ENCODE measurements at places on chromosomes 3 and 15.

DNA sequence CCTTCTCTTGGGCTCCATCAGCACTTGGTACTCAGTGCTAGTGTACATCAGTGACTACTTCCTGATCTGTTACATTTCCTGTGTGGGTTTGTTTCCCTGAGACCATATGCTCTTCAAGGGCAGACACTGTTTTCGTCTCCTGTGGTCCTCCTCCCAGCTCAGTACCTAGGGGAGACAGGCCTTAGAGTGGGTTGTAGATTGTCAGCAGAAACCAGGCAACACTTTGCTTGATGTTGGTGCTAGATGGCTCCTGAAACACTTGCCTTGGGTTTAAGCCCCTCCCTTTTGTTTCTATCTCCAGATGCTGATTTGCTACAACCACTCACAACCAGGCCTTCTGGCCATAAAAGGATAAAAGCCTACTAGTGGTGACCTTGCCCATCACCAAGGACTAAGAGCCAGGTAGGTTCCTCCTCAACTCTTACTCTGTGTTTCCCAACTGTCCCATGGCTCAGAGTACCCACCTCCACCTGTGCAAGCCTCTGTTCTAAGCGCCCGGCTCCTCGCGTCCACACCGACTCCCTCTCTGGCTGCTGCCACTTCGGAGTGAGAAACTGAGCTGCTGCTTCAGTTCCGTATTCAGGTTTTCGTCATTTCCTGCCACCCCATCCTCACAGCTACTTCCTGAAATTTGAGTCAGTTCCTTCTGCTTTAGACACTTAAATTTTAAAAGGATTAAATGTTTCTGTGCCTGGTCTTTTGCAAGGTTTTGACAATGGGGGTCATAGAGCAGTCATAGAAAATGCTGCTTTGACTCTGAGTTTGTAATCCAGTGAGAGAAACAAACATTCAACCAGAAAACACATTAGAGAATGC, at the start of gene HCLS1:
Gene HCLS1 (minus strand): TSS at position 548 of the 816 bp plus-strand sequence. CDS start 2,556 bp downstream, outside the sequence.
- peak; percentile 57 for DNase-seq

DNA sequence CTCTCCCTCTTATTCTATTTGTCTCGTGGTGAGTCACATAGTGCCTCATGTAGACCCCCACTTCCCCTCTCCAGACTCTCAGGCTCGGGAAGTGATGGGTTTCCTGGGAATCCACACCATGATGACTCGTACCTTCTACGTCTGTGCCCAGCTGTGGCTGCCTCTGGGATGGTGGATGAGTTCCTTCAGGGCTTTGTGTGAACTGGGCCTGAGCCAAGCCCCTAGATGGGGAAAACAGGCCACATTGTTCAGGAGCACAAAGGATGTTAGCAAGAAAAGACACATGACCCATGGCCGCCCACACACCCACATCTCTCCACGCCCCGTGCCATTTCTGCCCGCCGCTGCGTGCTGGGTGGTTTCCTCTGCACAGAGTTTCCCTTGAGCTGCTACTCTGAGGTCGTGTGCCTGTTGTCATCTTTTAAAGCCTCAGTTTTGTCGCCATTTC, 10.5 kb downstream of the ISG20 start:
- peak; percentile 69 for DNase-seq

GRCh38 chr3:190593075-190593474, 79.2 kb downstream of the IL1RAP start:
- DNase-seq: no peak

DNA sequence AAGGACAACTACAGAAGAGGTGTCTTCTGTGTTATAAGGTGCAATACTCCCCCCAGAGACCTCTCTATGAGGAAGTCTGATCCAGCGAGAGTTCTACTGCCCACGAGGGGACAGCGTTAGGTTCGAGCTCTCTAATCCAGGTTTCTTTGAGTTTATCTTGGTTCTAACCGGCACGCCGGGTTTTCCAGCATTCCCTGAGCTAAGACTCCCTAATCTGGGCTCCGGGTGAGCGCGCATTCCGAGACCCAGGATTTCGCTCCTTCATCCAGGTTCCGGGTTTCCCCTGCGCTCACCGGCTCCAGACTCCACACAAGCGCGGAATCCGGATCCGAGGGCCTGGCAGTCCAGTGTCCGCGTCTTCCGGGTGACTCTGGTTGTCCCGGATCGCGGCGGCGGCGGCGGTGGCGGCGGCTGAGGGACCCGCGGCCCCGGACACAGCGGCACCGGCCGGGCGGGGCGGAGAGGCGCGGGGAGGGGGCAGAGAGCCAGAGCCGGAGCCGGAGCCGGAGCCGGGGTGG, at the start of gene ZNF609:
Gene ZNF609 (plus strand): TSS at position 373 of the 518 bp plus-strand sequence. CDS start 38,842 bp downstream, outside the sequence.
- DNase-seq: peak; percentile 84

GRCh38 chr3:50591196-50591741, 20.3 kb downstream of the CISH start:
- DNase-seq: no peak

GRCh38 chr3:176574786-176575185, 622.5 kb downstream of the TBL1XR1 start:
- DNase-seq: no peak

- DNase-seq: no peak
Observed at GRCh38 chr3:125052624-125053303, 3.0 kb downstream of the HEG1 start.

DNA sequence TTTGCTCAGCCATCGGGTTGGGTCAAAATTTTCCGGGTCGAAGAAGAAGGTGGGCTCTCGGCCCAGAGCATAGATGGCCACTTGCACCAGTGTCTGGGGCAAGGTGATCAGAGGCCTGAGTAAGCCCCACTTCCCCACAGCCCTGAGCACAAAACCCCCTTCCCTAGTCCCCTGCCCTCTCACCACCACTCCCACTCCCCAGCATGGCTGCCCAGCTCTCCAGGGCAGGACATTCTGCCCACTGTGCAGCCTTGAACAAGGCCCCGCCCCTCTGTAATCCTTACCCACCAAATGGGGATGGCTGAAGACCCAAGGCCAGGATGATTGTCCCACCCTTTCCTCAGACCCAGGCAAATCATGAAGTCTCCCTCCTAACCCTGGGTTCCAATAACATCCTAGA, 28.8 kb downstream of the CYP11A1 start:
- no peak for DNase-seq

DNA sequence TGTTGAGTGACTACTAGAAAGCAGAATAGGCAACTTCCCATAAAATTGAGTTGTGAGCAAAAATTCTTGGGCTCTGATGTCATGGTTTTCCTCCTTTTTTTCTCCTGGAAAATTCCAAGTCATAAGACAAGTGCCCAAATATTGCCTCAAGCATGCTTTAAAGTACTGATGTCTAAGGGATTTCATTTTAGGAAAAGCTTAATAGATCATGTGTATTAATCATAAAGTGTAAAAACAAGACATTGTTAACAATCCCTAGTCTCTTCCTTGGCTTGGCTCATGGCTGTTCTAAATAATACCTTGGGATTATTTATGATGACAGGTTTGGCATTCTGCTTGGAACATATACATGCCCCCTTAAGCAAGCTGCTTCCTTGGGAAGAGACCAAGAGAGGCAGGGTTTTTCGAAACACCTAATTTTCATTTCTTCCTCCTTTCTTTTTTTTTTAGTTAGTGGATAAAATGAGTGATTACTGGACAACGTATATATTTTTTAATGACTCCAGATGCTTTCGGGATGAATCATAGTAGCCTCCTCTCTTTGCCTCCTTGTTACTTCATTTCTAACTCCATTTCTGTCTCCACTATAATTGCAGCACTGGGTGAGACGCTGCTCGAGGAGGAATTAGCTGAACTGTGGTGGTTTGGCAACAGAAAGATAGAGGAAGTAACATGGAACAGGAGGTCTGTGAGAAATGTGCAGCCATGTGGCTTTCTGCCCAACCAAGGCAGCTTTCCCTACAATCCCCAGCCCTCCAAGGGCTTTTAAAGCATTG, 104.9 kb downstream of the TPRG1 start:
- no peak for DNase-seq

DNA sequence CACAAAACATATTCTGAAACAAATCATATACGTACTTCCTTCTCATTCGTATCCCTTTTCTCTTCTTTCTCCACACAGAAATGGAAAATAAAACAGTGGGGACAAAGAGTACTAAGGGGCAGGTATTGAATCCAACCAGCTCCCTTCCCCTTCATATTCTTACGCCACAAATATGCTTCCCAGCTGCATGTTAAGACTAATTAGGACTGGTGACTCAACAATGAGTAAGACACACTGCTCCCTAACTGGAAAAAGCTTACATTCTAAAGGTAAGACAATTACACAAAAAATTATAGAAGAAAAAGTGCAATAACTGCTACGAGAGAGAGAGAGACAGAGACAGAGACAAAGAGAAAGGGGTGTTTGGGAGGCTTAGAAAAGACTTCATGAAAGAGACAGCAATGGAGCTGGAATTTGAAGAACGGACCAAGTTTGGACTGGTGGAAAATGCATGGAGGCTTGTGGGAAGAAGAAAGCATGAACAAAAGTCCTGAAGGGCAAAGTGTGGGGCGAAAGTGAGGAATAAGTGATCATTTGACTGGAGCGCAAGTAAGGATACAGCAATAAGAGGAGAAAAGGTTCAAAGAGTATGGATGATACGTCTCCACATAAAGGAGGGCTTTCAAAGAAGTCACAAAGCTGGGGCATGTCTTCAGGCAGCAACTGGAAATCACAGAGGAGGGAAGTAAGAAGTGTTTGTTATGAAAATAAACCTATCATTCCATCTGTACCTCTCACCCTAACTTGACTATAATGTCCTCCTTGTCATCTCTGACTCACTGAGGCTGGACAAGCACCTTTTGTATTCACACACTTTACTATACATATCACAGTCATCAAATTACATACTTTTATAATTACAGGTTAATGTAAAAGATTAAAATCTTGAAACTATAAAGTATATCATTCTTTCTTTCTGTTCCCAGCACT, 49.2 kb downstream of the RYK start:
- DNase-seq: no peak

DNA sequence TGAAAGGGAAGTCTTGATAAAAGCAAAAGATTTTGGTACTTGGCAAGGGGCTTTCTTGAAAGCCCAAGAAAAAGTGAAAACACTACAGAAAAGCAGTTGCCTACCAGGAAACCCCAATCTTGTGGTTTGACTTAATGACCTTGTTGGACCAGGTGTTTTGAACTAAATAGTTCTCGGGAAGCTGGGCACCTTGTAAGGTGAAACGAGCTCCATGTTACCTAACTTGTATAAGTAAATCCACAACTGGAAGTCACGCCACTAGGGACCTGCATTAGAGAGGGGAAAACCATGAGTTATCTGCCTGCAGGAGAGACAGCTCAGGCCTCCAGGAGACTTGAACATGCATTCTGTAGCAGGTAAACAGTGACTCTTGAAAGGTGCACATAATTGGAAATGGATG, 88.2 kb downstream of the GMPS start:
- DNase-seq: no peak

GRCh38 chr15:64333986-64334929, 21.7 kb downstream of the CSNK1G1 start:
- peak; percentile 13 for DNase-seq

DNA sequence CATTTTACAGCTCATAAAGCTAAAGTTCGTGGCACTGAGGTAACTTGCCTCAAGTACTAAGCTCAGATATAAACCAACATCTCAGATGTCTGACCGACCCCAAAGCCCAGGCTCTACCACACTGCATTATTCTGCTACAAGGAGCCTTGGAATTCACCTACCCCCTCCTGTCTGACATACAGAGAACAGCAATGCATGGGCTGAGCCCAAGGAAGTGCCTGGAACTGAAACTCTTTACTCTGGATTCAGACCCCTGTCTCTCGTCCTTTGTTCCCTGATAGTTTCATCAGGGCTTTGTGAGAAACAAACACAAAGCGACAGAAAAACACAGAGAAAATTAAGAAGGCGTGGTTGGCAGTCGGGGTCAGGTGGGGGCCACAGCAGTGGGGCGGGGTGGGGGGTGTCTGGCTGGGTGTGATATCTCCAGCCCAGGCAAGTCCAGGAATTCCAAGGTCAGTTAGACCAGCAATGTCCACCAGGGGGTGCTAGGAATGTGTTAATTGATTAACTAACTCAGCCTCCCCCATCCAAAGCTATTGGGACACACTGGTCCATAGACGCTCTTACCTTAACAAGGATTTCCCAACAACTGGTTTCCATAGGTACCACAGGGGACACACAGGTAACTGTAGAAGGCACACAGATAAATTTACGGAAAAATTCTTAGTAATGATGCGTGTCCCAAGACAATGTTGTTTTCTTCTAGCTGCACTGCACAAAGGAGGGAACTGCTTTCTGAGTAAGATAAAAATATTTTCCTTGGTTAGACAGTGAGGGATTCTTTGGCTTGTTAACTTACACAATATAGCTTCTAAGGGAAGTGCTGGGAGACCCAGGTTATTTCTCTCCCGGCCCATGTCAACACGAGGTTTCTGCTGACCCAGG, 18.8 kb upstream of the SSUH2 start:
- peak; percentile 14 for DNase-seq

- DNase-seq: no peak
Observed at GRCh38 chr15:88383354-88383753, 83.8 kb downstream of the MRPL46 start.

GRCh38 chr3:122003112-122003511, 18.9 kb downstream of the ILDR1 start:
- DNase-seq: no peak

DNA sequence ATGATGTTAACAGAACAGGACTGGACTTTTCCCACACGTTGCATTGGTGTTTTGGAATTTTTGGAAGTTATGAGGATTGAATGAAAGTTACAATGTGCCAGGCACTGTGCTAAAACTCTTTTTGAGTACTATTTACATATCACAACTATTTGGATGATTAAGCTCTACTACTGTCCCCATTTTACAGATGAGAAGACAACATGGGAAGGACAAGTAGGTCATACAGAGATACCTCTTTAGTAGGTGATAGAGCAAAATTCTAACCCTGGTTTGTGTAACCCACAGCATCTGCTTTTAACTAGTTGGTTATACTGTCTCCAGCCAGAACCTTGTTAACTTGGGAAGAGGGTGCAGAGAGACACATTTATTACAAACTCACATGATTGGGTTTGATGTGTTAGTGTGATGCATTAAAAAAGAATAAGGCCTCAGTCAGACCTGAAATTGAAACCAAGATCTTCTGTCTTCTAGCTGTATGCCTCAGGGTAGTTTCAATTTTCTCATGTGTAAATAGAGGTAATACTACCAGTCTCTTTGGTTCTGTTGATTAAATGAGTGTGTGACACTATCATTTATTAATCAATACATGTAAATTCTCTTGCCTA, 1.4 kb downstream of the NDUFB4 start:
- DNase-seq: no peak

GRCh38 chr15:51322621-51323296, 15.6 kb downstream of the CYP19A1 start:
- no peak for DNase-seq

GRCh38 chr3:29695201-29695600, 414.3 kb downstream of the RBMS3 start:
- no peak for DNase-seq
